ENCODE measurements at places on chromosomes 7 and 10.

- DNase-seq = no peak
These were observed 5.0 kb downstream of the ABCB8 start for GRCh38 chr7:151032936-151033863.

DNA sequence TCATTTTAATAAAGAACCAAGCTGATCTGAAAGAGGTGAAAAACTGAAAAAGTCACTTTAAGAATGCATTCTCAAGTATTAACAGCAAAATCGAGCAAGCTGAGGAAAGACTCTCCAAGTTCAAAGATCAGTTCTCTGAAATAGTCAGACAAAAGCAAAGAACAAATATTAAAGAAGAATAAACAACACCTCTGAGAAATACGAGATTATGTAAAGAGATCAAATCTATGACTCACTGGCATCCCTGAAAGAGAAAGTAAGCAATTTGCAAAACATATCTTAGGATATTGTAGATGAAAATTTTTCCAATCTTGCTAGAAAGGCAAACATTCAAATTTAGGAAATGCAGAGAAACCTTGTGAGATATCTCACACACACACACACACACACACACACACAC is 138.4 kb upstream of the HGF start:
- DNase-seq = no peak

DNA sequence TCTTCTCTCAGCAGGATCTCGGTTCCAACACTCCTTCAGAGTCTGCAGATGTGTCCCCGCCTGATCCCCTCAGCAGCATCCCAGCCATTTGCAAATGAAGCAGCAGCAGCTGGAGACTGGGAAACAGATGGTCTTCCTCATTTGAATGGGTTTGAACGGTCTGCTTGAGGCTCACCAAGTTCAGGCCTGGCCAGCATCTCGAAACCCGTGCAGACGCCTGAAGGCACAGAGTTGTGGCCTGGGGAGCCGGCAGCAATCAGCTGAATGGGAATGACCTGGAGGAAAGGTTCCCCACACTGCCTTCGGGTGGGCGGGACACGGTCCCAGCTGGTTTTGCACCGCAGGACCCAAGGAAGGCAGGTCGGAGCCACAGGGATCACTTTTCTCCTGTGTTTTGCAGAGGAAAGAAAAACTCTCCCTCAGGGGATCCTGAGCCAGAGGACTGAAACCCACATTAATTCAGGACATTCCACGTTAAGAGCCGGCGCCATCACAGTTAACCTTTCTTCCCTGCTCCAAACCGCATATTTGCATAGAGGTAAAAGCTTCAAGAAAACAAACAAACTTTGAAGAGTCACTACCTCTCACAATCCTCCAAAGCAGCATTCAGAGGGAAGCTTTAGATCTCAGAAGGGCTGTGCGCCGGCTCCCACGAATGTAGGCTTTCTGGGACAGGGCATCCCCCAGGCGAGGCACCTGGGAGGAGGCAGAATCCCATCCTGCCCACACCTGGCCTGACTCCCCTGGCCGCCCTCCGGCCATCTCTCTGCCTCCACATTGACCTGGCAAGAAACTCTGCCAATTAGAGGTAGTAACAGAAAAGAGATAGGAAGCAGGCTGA is 17.7 kb downstream of the FGFR2 start:
- DNase-seq = no peak

DNA sequence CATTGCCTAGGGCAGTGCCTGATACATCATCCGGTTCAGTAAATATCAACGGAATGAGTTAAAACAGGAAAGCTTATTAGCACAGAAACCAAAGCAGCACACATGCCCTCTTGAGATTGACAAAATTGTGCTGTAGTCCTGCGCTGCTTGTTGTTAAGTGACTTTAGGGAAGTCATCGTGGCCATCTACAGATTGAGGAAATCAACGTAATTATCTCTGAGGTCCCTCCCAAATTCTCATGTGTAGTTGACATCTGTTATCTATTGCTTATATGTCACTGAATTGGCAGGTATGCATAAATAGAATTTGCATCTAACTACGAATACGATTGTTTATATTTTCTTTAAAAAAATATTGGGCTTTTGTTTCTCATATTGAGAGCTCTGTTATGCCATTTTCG is 3.5 kb upstream of the GNB2 start:
- no peak for DNase-seq

GRCh38 chr10:102009801-102010425 is 46.1 kb downstream of the ARMH3 start:
- peak; percentile 34 for DNase-seq

DNA sequence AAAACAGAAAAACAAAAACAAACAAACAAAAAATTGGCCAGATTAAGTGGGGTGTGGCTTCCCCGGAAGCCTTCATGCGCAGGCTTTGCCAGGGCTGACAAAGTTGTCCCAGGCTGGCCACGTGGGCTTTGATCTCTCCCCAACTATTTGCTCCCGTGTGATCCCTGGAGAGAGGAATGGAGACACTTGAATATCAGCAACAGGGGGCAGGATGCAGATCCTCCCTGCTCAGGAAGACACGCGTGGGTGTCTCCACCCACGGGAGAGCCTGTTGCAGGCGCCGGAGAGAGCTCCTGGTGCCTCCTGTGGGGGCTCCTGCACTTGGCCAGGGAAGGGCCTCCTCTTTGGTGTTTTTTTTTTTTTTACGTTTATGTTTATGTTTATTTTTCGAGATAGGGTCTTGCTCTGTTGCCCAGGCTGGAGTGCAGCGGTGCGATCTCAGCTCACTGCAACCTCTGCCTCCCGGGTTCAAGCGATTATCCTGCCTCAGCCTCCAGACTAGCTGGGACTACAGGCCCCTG is 19.0 kb downstream of the TRIM56 start:
- DNase-seq = no peak

GRCh38 chr10:78902815-78903214 is 166.0 kb upstream of the ZMIZ1 start:
- DNase-seq = no peak

DNA sequence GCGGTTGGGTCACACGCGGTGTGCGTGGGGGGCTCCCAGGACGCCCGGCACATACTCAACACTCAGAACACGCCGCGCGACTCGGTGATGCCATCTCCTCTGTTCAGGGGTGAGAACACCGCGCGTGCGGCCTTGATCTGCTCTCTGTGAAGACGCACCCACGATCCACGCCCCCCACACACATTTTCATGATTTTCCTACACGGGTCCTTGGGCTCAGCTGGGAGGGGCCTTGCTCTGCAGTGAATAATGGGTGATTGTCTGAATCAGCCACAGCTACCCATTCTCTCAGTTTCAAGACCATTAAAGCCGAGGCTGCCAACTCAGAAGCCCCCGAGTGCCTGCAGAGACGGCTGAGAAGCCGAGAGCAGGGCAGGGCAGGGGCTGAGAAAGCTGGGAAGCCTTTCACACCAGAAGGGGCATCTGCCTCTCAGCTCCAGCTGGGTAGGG is 54.3 kb upstream of the PDGFA start:
- no peak for DNase-seq

DNA sequence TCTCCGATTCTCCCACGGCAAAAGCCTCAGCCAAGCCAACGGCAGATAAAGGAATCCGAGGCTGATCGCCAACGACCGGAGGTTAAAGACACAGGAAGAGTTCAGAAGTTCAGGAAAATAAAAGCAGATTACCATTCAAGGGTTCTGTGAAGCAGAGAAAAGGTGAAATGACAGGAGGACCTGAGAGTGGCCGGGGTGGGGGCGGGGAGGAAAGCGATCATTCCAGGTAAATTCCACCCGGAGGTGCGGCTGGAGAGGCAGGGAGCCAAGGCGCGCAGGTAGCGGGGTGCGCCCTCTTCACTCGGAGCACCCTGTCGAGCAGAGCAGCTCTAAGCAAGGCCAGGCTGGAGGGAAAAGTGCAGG is 35.3 kb upstream of the SEPHS1 start:
- no peak for DNase-seq

DNA sequence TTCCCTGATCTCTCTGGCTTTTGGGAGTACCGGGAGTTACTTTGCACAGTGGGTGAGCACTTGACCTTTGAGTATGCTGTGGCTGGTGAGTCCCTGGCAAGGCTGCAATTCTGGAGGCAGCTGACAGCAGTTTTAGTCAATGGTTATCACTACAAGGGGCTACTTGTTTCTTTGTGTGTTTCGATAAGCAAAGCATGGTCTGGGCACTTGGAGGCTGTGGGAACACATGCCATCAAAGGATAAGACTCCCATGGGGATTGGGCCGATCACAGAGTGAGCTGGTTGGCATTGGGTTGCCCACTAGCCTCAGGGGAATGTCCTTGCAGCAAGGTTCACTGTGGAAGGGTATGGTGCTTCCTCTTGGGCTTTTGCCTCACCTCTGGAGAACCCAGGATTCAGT is 208.2 kb downstream of the SNX13 start:
- no peak for DNase-seq

- no peak for DNase-seq
These were observed 213.2 kb downstream of the ZMYND11 start for GRCh38 chr10:348456-348855.

DNA sequence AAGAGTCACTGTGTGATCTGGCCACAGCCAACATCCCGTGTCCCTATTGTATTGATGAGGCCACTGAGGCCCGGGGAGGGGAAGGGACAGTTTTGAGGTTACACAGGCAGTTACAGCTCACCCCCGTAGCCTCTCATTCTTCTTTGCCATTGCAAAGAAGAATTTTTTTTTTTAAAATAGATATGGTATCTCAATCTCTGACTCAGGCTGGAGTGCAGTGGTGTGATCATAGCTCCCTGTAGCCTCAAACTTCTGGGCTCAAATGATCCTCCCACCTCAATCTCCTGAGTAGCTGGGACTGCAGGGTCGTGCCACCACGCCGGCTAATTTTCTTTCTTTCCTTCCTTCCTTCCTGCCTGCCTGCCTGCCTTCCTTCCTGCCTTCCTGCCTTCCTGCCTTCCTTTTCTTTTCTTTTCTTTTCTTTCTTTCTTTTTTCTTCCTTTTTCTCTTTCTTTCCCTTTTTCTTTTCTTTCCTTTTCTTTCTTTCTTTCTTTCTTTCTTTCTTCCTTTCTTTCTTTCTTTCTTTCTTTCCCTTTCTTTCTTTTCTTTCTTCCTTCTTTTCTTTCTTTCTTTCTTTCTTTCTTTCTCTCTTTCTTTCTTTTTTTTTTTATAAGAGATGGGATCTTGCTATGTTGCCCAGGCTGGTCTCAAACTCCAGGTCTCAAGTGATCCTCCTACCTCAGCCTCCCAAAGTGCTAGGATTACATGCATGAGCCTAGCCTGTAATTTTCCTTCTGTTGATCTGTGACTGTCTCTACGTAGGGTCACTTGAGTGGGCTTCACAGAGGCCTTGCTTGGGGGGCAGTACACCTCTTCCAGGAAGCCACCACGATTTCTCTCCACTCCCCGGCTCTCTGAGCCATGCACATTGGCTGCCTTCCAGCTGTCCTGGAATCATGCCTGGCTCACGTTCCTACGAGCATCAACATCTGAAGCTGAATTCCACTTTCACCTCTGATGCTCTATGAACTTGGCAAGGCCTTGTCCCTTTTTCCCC is 31.3 kb downstream of the TMEM270 start:
- DNase-seq = no peak

- no peak for DNase-seq
These were observed 37.5 kb upstream of the DOCK1 start for GRCh38 chr10:126867567-126868365.

DNA sequence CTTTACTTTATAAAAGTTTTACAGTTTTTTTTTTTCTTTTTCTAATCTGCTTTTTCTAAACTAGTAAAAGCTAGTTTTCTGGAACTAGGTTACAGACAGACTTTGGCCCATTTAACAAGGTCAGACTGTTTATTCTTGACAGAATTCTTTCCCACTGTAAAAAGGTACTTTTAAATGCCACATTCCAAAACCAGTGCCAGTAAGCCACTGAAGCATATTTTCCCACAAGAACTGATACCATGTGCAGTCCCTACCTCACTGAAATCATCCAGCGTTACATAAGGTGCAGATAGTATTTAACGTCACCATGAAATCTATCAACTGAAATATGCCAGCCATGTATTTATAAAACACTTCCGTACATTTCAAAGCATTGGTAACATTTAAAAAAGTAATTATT is 121.6 kb downstream of the CDK6 start:
- DNase-seq = no peak

- no peak for DNase-seq
These were observed 210.7 kb upstream of the GNAI1 start for GRCh38 chr7:79923953-79924352.

- DNase-seq = no peak
These were observed 34.1 kb upstream of the RTKN2 start for GRCh38 chr10:62302760-62303159.

- no peak for DNase-seq
These were observed 23.5 kb upstream of the GPR146 start for GRCh38 chr7:1020849-1021251.

DNA sequence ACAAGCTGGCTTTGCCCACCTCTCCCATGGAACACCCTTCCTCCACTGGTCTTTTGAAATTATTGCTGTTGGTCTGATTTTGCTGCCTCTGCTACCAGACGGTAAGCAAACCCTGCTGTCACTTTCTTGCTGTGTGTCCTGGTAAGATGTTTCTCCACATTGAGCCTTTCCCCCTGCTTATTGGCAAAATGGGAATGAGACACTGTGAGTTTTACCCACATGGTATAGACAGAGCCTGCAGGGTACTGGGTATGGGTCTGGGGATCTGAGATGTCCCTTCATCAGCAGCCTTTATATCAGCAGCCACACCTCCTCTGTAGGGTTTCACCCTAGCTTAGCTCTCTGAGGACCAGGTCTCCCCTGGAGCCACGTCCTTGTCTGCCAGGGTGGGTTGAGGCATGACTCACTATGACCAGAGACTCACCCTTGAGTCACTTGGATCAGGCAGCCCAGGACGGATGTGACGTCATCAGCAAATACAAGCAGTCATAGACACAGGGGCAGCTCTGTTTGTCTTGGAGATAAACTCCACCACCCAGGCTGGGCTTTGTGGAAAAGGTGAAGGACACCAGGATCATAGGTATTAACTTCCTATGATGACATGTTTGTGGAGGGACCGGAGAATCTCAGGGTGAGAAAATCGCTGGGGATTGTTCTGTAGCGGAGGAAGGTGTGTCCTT is 17.9 kb upstream of the BAIAP2L1 start:
- DNase-seq = peak; percentile 62

GRCh38 chr10:127092916-127093315 is 103.5 kb downstream of the INSYN2A start:
- DNase-seq = no peak

DNA sequence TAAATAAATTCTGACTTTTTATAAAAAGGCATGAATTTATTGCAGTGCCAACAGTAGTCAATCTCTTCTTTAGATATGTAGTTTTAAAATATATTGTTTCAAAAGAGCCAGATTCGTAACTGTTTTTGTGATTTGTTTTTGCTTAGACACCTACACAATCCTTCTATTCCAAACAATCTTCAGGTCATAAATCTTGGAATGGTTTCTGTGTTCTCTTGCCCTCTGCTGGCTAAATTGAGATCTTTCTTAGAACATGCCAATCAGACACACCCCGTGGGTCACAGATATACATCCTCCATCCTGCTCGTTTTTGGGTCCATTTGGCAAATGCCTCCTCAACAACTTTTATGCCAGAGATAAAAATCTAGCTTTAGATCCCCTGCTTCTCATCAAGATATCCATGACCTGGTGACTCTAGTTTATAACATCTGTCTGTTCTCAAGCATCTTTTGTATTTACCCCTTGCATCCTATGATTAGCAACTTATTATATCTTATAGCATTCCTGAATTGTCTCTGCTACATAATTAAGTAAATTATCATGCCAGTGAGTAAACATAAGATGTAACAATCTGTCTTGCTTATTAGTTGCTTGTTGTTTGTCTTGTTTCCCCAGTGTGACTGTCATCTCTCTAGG is 35.3 kb upstream of the IFRD1 start:
- no peak for DNase-seq

GRCh38 chr7:135801045-135801693 is 52.6 kb upstream of the FAM180A start:
- no peak for DNase-seq

GRCh38 chr7:43878867-43879266 is 9.6 kb upstream of the MRPS24 start:
- DNase-seq = no peak

Measured in activated CD4-positive, alpha-beta T cell treated with anti-CD3 and anti-CD28 coated beads for 48 hours (primary cell).